ENCODE measurements at places on chromosomes 6 and 20.

- DNase-seq: no peak
These were observed 25.4 kb upstream of the C20orf144 start for GRCh38 chr20:33636776-33637175.

- no peak for DNase-seq
These were observed 288.4 kb upstream of the JARID2 start for GRCh38 chr6:14957355-14958059.

GRCh38 chr6:139449611-139450000, 75.2 kb upstream of the CITED2 start:
- no peak for DNase-seq

DNA sequence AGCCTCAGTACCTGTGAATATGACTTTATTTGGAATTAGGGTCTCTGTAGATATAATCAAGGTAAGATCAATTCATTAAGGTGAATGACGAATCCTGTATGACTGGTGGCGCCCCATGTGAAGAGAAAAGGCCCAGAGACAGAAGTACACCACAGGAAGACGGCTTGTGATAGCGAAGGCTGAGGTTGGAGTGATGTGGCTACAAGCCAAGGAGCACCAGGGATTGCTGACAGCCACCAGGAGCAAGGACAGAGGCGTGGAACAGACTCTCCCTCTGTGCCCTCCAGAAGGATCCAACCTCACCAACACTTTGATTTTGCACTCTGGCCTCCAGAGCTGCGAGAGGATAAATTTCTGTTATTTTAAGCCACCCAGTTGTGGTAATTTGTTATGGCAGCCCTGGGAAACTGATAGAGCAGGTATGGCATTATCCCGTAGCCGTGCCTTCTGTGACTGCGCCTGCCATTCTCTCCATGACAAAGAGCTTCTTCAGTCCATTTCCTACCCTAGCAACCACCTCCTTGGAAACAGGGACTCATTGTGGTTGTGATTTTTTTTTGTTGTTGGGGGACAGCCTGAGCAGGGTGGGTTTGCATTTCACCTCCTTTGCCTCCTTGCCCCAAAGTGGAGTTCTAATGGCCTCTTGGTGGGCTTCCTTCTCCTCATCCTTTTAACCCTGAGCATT, 29.6 kb downstream of the PTK7 start:
- no peak for DNase-seq

DNA sequence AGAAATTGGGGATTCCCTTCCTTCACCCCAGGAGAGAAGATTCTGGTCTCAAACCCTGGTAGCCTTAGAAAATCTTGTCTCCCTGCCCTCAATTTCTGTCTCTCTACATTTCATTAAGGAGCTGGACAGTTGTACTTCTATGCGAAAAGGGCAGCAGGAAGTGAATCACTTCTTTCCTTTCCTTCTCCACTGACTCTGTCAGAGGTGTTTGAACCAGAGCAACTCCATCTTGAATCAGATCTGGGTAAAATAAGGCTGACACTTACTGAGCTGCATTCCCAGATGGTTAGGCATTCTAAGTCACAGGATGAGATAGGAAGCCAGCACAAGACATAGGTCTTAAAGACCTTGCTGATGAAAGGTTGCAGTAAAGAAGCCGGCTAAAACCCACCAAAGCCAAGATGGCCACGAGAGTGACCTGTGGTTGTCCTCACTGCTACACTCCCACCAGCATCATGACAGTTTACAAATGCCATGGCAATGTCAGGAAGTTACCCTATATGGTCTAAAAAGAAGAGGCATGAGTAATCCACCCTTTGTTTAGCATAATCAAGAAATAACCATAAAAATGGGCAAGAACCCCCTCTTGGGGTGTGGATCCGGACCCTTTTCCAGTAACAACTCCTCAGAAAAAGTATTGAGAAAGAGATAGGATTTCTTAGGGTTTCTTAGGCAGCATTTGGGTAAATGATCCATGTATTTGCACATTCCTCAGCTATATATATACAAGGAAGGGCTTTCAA, 95.8 kb upstream of the PLCB4 start:
- DNase-seq: no peak

DNA sequence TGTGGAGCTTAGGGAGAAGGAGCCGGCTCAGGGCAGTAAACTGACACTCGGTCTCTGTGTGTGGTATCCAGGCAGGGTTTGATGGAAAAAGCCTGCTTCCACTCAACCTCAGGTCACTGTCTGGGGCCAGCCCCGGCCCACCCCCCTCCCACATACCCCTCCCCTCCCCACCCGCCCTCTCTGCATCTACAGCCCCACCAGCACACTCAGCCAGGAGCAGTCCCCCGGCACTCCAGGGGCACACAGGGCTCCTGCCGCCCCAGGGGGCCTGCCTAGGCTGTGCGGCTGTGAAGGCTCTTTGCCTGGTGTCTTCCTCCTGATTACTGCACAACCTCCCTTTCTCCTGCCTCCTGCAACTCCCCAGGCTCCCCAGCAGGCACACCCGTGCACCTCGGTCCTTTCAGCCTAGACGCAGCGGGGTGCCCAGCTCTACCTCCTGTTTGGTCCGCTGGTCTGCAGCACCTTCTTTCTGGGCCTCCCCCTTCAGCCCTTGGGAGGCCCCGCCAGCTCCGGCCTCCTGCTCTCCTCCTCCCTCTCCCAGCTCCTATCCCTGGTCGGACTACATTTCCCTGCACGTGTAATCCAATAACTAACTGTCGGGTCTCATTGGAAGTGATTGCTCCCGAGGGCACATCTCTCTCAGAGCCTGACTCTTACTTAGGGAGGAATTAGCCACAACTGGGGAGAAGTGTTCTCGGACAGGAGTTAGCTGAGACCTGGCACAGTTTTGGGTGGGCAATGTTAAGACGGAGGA, 1.3 kb upstream of the FOXF2 start:
- DNase-seq: no peak

DNA sequence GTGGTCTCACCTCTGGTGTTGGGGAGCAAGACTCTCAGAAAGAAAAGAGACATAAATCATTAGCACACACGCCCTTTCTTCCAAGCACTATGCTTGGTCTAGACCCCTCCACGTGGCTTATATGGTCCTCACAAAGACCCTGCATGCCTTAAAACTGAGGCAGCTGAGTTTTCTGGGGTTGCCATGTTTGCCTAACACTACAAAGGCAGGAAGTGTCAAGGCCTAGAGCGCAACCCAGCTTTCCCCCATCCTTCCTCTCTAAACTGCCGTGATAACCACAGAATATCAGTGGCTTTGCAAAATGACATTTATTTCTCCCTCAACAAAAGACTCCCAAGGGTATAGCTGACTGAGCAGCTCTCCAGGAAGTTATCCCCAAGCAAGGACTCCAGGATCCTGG, 146.5 kb upstream of the TOP1 start:
- DNase-seq: no peak

GRCh38 chr6:95660544-95660943, 83.2 kb downstream of the MANEA start:
- DNase-seq: no peak

- DNase-seq: no peak
These were observed 937.4 kb upstream of the GJE1 start for GRCh38 chr6:141195251-141195832.

DNA sequence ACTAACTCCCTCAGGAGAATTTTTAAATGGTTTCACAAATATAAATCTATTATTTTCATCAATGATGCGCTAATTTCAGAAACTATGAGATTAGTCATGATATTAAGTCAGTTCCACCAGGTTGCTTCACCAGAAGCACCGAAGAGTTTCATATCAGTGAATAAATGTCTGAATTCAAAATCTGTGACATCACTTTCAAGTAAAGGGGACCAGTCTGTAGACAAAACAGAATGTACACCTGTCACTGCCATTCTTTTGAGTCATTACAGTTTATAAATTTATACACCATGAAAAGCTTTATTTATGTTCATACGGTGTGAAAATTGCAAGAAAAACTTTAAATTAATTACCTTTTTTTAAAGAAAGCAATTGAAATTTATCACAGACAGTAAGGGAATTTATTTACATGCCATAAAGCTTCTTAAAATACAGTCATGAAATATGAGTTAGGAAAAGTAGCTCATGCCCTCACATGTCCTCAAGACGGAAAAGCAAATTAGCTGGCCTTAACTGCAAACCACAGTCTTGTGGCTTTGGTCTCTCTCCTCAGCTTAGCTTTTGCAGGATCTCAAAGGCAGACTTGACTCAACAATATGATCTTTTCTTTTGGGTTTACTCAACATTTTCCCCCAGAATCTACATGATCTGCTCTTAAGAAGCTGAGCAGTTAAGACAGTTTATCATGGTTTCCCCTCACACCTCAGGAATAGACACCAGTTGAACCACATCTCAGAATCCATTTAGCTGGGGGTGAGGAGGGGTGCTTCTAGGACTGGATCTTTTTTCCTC, 177.7 kb upstream of the MCHR2 start:
- DNase-seq: no peak

- no peak for DNase-seq
These were observed 135.5 kb downstream of the CDKAL1 start for GRCh38 chr6:20669571-20670314.

DNA sequence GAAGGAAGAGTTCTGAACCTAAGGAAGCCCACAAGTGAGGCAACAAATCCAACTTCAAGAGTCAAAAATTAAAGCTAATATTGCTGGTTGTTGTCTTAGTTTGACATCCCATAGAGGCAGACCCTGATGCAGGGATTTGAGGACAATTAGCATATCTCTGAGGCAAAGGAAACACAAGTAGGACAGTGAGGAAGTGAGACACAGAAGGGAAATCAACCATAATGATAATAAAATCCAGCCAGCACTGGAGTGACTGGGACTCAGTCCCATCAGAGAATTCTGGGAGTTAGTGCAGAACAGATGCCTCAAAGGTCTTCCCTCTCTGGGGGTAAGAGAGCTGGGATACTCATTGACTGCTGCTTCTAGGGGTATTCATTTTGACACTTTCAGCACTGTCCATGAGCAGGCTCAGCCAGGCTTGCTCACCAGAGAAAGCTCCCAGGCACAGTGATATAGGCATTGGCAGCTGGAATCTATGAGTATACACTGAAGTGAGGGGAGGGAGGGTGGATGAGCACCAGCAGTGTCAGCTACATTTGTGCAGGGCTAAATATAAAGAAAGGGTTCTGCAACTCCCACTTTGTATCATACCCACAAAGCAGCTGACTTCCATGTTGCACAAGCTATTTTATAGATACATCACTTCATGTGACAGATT, 43.4 kb upstream of the SPTLC3 start:
- no peak for DNase-seq

DNA sequence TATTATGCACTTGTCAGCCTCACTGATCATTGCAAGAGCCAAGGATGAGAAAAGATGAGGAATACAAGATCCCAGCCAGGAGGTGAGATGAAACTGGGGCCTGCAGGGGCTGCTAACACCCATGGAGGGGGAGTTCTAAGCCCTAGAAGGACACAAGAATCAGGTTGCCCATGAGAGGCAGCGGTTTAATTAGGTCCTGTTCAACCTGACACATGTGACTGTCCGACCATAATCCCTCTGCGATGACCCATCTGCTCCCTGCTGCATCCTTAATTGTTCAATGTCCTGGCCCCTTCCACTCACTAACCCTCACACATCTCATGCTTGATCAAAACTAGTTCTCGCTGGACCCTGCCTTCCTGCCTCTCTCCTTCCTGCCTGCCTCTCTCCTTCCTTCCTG, 52.2 kb upstream of the NNAT start:
- no peak for DNase-seq

- DNase-seq: no peak
These were observed 330.2 kb downstream of the TAF4 start for GRCh38 chr20:61735503-61735785.

- no peak for DNase-seq
These were observed 46.7 kb upstream of the IRF4 start for GRCh38 chr6:344816-345340.

GRCh38 chr20:3218307-3218988, 9.2 kb downstream of the ITPA start:
- DNase-seq: peak; percentile 48

DNA sequence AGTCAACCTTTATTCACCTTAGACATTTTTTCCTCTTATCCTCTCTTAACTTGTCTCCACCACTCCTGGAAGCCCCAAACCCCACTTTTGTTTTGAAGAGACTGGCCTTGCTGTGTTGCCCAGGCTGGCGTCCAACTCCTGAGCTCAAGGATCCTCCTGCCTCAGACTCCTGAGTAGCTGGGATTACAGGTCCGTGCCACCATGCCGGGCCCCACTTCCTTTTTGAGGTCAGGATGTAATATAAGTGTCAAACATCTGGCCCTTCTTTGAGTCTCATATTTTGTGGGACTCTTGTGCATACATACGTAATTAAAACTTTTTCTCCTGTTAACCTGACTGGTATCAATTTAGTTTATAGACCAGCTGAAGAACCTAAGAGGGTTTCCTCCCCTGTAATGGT, 1.4 kb upstream of the CDK19 start:
- no peak for DNase-seq

- DNase-seq: no peak
These were observed 13.7 kb upstream of the BLCAP start for GRCh38 chr20:37541326-37541725.

- DNase-seq: no peak
These were observed 65.2 kb downstream of the SYNE1 start for GRCh38 chr6:152571943-152572337.

- no peak for DNase-seq
These were observed 18.7 kb downstream of the SGK1 start for GRCh38 chr6:134299236-134299635.

DNA sequence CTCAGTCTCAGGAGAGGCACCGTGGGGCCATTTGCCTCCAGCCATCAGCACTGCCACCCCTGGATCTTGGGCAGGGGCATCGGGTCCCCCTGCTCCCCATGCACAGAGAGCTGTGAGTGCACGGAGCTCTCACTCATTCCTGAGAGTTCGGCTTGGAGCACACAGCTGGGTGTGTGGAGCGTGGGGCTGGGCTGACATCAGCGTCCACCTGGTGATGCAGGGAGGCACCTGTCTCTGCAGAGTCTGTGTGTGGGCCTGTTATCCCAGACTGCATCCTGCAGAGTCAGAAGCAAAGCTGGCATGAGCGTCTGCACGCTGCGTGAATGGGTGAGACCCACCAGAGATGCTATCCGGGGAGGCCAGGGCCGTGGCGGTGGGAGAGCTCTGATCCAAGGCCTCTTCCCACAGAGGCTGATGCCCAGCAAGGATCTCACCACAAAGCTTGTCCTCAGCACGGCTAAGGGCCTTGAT, 248.8 kb upstream of the AFDN start:
- no peak for DNase-seq

- no peak for DNase-seq
These were observed 56.6 kb upstream of the RREB1 start for GRCh38 chr6:7050872-7051779.

DNA sequence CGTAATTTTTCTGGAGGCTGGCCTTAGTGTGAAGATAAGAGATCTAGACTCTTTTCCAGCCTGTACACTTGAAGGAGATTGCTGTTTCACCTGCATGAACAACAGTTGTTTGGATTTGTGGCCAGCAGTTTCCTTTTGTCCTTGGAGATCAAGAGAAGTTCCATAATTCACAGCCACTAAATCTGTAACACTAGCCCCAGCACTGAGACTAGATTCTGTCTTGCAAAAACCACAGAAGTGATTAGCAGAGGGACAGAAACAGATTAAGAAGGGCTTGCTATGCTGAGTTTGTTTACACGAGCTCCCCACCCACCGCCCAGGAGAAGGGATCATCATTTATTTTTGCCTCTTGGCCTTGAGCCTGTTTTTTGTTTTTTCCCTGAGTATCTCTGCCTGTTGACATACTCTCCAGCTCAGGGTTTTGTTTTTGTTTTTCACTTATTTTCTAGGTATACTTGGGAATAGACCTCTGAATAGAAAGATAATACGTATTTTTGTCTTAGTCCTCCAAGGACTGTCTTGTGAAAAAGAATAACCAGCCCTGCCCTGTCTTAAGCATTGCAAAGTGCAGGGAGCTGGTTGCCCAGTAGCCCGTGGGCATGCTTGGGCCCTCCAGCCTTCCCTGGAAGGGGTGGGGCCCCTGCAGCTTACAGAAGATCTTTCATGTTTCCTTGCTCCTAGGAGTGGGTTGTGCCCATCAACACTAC, 93.1 kb upstream of the SOX4 start:
- no peak for DNase-seq

Measured in stimulated activated CD8-positive, alpha-beta memory T cell treated with anti-CD3 and anti-CD28 coated beads, Interleukin-12 subunit alpha, Interleukin-12 subunit beta, amount 100 ng/mL, for 4 hours (primary cell).